ENCODE measurements at places on chromosomes 5 and 9. TPM values are rescaled to one million over a fixed set of nuclear protein-coding genes. Genes with fewer than 3 reads are reported as not detected.

The FOXD4 gene
- total RNA-seq: 0.29 TPM

The ZNF608 gene
- 0.28 TPM for total RNA-seq

The PCDHGA7 gene
- 12.0 TPM for total RNA-seq

The QRFP gene
- total RNA-seq: not detected

The CLIC3 gene
- 16.1 TPM for total RNA-seq

The ST8SIA4 gene
- total RNA-seq: not detected

The CEL gene
- total RNA-seq: 0.48 TPM

The NPM1 gene
- total RNA-seq: 1,912 TPM

The ECM2 gene
- total RNA-seq: 0.14 TPM

The CAMK2A gene
- 0.30 TPM for total RNA-seq

Measured in HFFc6 (cell line).